ENCODE measurements at places on chromosomes 3 and 15.

DNA sequence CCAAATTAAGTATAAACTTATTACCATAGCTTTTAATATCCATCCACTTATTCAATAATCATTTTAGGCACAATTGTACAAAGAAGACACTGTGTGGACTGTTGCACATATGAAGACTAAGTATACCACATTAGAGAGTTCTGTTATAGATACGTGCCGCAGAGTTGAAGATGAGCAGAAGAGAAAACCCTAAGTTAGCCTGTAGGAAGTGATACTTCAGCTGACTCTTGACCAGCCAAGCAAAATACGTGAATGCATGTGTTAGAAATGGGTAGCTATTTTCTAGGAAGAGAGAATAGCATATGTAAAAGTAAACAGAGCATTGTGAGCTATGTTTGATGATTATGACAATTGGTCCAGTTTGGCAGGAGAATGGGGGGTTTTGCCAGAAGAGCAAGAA, 272.0 kb upstream of the ATP11B start:
- DNase-seq = no peak

GRCh38 chr3:72176537-72177041, 391.6 kb upstream of the PROK2 start:
- no peak for DNase-seq

- DNase-seq = no peak
Measured at GRCh38 chr3:7585052-7585451, 724.1 kb downstream of the GRM7 start.

GRCh38 chr15:61318301-61318700, 89.2 kb upstream of the RORA start:
- no peak for DNase-seq

DNA sequence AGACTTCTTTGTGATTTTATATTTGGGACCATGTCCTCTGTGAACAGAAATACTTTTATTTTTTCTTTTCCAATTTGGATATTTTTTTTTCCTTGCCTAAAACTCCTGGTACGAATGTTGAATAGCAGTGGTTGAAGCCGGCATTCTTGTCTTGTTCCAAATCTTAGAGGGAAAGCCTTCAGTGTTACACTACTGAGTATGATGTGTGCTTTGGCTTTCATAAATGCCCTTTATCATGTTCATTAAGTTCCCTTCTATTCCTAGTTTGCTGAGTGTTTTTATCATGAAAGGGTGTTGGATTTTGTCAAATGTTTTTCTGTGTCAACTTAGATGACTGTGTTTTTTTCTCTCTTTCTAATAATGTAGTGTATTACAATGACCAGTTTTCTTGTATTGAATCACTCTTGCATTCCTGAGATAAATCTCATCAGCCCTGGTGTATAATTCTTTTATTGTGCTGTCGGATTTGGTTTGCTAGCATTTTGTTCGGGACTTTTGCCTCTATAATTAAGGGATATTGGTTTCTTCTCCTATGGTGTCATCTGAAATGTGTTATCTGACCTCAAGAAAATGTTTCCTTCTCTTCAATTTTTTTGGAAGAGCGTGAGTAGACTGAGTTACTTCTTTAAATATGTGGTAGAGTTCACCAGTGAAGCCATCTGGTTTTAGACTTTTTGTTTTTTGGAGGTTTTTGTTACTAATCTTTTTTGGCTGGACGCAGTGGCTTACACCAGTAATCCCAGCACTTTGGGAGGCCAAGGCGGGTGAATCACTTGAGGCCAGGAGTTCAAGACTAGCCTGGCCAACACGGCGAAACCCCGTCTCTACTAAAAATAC, 33.3 kb downstream of the MAP1A start:
- no peak for DNase-seq

GRCh38 chr3:10170915-10171478, 6.3 kb downstream of the IRAK2 start:
- DNase-seq = no peak

- no peak for DNase-seq
Measured at GRCh38 chr3:189455641-189456417, 175.4 kb upstream of the TP63 start.

GRCh38 chr3:195613468-195614069, 29.8 kb upstream of the APOD start:
- DNase-seq = peak; percentile 21

DNA sequence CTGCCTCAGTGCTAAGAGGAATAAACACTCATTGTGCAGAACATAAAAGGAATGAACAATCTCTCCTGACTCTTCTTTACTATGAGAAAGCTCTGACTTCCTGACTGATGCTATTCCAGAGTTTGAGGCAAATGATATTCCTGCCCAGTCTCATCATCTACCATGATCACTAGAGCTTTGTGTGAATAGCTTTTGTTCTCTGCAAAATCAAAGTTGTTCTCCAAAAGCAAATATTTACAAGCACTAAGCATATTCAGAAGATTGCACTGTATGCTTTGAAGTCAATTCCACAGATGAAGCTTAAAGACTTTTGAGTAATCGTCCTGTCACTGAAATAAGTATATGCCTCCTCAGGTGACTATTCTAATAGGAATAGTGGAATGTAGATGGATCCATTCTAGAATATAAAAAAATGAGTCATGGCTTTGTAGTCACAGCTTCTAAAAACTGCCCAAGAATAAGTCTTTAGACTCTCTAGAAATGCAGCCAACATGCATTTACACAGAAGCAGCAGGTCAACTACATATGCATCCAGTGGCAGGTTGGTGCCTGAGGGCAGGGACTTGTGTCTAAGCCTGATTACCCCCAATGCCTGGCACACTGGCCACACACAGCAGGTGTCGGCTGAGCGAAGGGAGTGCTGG, 34.6 kb downstream of the TNFAIP8L3 start:
- no peak for DNase-seq

DNA sequence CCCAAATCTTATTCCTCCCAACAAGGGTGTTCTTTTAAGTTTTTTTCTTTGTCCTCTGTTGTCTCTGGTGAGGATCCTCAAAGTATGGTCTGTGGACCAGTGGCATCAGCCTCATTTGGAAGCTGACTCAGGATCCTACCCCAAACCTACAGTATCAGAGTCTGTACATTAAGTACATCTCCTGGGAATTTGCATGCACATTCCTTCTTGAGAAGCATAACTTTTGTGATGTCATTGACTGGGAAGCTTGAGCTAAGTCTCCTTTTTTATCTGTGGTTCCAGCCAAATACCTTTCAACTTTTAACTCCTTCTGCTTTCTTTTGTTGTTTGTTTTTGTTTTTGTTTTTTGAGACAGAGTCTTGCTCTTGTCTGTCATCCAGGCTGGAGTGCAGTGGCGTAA, 40.5 kb downstream of the ARMC8 start:
- DNase-seq = no peak

DNA sequence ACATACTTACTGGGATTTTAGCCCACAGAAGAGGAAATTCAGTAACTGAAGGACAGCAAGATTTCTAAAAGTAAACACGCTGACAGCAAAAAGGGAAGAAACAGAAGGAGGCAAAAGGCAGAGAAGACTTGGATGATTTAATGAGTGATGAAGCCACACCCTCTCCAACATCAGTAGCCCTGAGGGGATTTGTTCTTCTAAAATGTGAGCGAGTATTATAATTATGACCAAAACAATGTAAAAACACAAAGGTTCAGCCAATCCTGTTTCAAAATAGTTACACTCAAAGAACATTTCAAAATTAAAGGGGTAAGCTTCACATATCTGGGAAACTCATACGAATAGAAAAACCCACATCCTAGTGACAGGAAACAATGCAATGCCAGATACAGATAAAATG, 25.0 kb downstream of the MCCC1 start:
- DNase-seq = no peak

GRCh38 chr3:66392512-66392911, 108.3 kb downstream of the LRIG1 start:
- DNase-seq = no peak

DNA sequence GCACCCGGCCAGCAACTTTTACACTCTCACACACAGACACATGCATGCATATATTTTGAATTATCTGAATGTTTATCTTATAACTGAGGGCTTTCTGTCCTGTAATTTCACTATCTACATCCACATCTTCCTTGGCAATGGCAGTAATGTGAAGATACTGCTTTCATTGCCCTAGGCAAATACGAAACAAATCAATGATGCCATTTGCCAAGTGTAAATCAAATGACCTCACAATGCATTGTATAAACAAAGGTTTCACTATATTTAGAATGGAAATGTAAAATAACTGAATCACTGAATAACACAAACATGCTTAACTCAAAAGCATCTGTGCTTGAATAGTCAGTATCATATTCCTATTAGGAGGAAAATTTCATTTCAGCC, 455.6 kb downstream of the TBL1XR1 start:
- no peak for DNase-seq

GRCh38 chr15:38010395-38010794, 76.0 kb downstream of the TMCO5A start:
- DNase-seq = no peak

DNA sequence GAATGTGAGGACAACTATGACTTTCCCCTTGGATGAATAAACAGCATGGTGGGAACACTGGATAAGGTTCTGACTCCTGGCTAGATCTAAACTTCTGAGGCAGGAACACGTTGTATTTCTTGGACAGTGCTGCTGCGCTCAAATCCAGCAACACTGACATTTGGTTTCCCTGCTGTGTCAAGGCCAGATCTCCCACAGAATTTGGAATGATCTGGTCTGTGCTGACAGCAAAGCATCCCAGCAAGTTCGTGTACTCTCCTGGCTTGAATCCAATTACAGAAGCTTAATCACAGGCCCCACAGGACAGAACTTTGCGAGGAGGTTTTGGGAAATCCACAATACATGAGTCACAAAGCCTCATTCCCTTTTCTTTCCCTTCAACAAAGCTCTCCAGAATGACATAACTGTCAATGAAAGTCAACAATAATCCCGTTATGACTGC, 92.5 kb downstream of the ADAMTS9 start:
- no peak for DNase-seq

DNA sequence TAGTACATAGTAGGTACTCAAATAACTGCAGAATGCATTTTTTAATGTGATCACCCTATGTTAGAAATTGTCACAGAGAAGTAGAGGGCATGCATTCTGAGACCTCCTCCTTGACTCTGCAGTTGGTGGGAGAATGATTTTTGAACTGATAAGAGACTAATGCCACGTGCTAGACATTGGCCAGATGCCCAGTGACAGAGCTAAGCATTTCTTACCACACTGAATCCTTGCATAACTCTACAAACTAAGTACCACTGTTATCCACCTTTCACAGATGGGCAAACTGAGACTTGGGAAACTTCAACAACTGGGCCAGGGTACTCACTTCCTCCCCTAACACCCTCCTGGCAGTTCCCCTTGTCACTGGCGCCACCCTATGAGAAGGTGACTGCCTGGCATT, 33.5 kb upstream of the SPATA12 start:
- no peak for DNase-seq

GRCh38 chr3:69032142-69032541, 18.7 kb upstream of the EOGT start:
- no peak for DNase-seq

DNA sequence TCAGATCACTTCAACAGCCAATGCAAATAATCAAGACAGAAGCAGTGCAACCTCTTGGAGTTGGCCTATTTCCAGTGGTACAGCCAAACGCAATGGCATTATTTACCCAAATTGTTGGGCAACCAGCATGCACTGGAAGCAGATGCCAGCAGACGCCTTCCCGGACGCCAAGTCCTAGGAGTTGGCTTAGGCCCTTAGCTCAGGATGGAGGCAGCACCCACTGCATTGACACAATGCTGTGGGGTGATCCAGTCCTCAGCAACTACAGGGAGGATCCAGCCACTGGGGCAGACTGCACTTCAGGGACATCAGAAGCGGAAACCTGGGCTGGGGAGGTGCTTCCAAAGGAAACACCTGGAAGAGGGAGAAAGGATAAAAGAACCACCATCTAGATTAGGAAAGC, 290.4 kb downstream of the FAM43A start:
- peak; percentile 1 for DNase-seq

Data from stimulated activated CD8-positive, alpha-beta memory T cell treated with anti-CD3 and anti-CD28 coated beads, Interleukin-4, amount 100 ng/mL, for 48 hours (primary cell).